ENCODE measurements at places on chromosomes 6 and 20. TPM values are rescaled to one million over a fixed set of nuclear protein-coding genes. Genes with fewer than 3 reads are reported as not detected.

The CGA gene
- not detected for total RNA-seq

DNA sequence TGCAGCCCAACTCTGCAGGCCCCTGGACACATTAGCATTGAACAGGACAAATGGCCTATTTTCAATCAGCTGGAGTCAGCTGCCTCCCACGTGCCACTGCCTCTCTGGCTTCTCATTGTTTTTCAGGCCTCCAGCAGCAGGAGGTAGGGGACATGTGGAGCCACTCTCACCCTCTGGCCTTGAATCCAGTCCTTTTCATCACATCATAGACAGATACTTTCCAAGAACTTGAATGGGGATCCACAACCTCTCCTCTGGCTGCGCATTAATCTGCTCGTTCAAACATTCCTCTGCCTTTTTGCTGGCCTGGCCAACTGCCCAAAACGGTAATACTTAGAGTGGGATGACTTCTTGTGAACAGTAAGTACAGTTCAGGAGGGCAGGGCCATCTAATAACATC lies 592.3 kb downstream of the PKHD1 start:
- no peaks in the 10 kb centered on the region for H3K36me3 ChIP-seq
- no peak for DNase-seq
- no peak overlapping the region for H3K4me3 ChIP-seq
- no peaks in the 10 kb centered on the region for H3K27me3 ChIP-seq

GRCh38 chr6:21201637-21202350 lies 391.8 kb upstream of the SOX4 start:
- H3K36me3 ChIP-seq: no peaks in the 10 kb centered on the region
- DNase-seq: no peak
- no peaks in the 10 kb centered on the region for H3K4me1 ChIP-seq
- H3K27me3 ChIP-seq: no peaks in the 10 kb centered on the region
- H3K4me3 ChIP-seq: no peak overlapping the region

- no peaks in the 10 kb centered on the region for H3K4me1 ChIP-seq
- H3K27ac ChIP-seq: no peak overlapping the region
- no peak for DNase-seq
- no peaks in the 10 kb centered on the region for H3K27me3 ChIP-seq
- no peak overlapping the region for H3K4me3 ChIP-seq
Measured at GRCh38 chr20:38789503-38790199, 15.8 kb upstream of the PPP1R16B start.

- H3K36me3 ChIP-seq: no peaks in the 10 kb centered on the region
- peaks cover 14% of the 10 kb centered on the region for H3K4me1 ChIP-seq
- no peak overlapping the region for H3K4me3 ChIP-seq
- no peaks in the 10 kb centered on the region for H3K27me3 ChIP-seq
Measured at GRCh38 chr20:5156675-5157448, 30.1 kb downstream of the CDS2 start.

GRCh38 chr6:44826025-44826676 lies 438.6 kb downstream of the CDC5L start:
- DNase-seq: no peak
- H3K27me3 ChIP-seq: no peaks in the 10 kb centered on the region
- H3K4me1 ChIP-seq: no peaks in the 10 kb centered on the region
- no peaks in the 10 kb centered on the region for H3K36me3 ChIP-seq

The FOXP4 gene
- total RNA-seq: 117 TPM

The SFT2D1 gene
- total RNA-seq: 44.3 TPM

GRCh38 chr6:67501755-67502154 lies 1133.3 kb upstream of the ADGRB3 start:
- H3K27ac ChIP-seq: no peak overlapping the region
- no peaks in the 10 kb centered on the region for H3K36me3 ChIP-seq
- H3K27me3 ChIP-seq: no peaks in the 10 kb centered on the region
- no peaks in the 10 kb centered on the region for H3K4me1 ChIP-seq

- no peak for DNase-seq
- H3K27me3 ChIP-seq: no peaks in the 10 kb centered on the region
- peak overlapping the region; percentile 90 for H3K4me3 ChIP-seq
- H3K36me3 ChIP-seq: no peaks in the 10 kb centered on the region
Measured at GRCh38 chr6:24356310-24356973, 1.4 kb downstream of the DCDC2 start.

GRCh38 chr20:54545676-54546358 lies 70.4 kb downstream of the DOK5 start:
- H3K27ac ChIP-seq: no peak overlapping the region
- no peaks in the 10 kb centered on the region for H3K36me3 ChIP-seq
- H3K27me3 ChIP-seq: no peaks in the 10 kb centered on the region
- no peak for DNase-seq

DNA sequence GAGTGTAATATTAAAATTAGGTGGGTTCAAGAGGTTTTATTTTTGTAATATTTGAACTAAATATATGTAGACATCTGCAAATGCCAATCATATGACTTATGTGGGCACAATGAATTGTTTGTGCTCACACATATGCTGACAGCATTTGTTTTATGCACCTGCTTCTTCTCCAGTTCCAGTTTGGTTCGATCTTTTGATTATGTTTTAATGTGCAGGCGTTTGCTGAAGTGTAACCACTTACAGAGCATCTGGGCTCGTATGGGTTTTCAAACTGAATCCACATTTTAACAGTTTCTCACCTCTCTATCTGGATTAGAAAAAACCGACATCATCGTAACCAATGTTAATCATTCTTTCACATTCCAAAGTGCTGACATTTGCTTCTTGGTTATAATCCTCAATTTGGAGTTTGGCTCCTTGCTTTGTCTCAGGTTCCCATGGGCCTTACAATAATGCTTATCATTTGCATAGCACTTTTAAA lies 129.1 kb upstream of the SPACA1 start:
- no peak overlapping the region for H3K27ac ChIP-seq
- H3K27me3 ChIP-seq: no peaks in the 10 kb centered on the region
- no peaks in the 10 kb centered on the region for H3K4me1 ChIP-seq
- H3K36me3 ChIP-seq: no peaks in the 10 kb centered on the region

GRCh38 chr20:58580474-58580835 lies 65.3 kb upstream of the APCDD1L start:
- H3K4me3 ChIP-seq: no peak overlapping the region
- H3K27ac ChIP-seq: no peak overlapping the region
- H3K4me1 ChIP-seq: no peaks in the 10 kb centered on the region
- no peaks in the 10 kb centered on the region for H3K27me3 ChIP-seq

- H3K4me3 ChIP-seq: no peak overlapping the region
- no peak for DNase-seq
- no peaks in the 10 kb centered on the region for H3K27me3 ChIP-seq
- no peaks in the 10 kb centered on the region for H3K36me3 ChIP-seq
- no peaks in the 10 kb centered on the region for H3K4me1 ChIP-seq
Measured at GRCh38 chr6:103734016-103734415, 1125.7 kb downstream of the HACE1 start.

The SAMD3 gene
- 1.7 TPM for total RNA-seq

The WFDC10A gene
- total RNA-seq: not detected

GRCh38 chr20:17611290-17611539 lies 41.3 kb downstream of the DSTN start:
- no peak for DNase-seq
- no peak overlapping the region for H3K4me3 ChIP-seq
- no peaks in the 10 kb centered on the region for H3K4me1 ChIP-seq
- peak overlapping the region; percentile 63 for H3K27ac ChIP-seq
- no peaks in the 10 kb centered on the region for H3K27me3 ChIP-seq

The NCOA7 gene
- total RNA-seq: 62.0 TPM

DNA sequence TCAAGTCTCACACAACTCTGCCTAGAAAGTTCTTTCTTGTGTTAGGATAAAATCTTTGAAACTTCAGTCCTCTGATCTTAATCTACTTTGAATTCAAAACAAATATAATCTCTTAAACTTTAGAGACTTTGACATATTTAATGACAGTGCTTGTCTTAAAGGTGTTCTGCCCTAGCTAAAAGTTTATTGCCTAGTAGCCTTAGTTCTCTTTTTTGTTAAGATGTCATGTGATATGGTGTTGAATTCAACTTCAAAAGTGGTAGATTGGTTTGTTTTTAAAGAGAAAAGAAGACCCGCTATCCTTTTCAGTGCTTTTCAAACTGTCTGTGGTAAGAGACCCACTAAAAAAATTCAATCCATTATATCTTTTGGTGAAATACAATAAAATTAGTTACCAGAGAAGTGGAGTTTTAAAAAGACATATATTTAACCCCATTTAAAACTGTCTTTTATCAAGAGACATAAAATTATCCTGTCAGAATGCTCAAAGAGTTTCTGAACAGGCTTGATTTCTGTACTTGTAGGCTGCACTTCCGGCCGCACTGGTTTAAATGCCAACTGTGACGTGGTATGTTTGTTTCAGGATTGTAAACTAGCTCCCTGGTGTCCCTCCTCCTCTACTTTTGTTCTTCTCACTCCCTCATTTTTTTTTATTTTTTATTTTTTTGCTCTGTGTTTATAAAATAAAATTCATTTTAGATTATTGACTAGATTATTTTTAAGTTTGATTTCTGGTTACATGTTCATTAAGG lies 76.5 kb downstream of the QKI start:
- H3K4me3 ChIP-seq: no peak overlapping the region
- no peak overlapping the region for H3K27ac ChIP-seq
- DNase-seq: no peak
- no peaks in the 10 kb centered on the region for H3K36me3 ChIP-seq

DNA sequence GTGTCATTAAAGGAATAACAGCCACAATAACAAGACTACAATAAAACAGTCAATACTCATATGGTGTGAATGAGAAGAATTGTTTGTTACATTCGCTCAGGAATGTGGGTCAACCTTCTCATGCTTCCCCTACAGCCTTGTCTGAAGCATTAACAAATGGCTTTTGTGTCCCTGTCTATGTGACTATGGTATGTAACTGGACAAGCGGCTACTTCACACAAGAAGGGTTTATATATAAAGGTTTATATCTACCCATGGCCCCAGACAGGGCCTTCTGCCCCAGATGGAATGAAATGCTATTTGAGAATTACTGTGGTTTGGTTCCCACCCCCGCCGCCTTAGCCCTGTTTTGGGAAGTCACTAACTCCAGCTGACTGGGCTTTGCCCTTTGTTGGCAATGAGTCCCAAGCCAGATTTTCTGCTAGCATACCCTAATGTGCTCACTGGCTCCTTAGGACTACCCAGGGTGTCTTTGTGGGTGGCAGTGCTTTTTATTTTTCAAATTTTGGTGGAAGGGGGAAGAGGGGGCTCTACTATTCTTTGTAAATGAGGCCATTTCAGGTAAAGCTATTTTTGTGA lies 39.4 kb downstream of the TFAP2A start:
- H3K4me3 ChIP-seq: no peak overlapping the region
- H3K36me3 ChIP-seq: no peaks in the 10 kb centered on the region
- peak overlapping the region; percentile 67 for H3K27ac ChIP-seq
- H3K27me3 ChIP-seq: no peaks in the 10 kb centered on the region
- H3K4me1 ChIP-seq: peaks cover 26% of the 10 kb centered on the region

- DNase-seq: no peak
- no peaks in the 10 kb centered on the region for H3K27me3 ChIP-seq
- H3K4me3 ChIP-seq: no peak overlapping the region
- no peak overlapping the region for H3K27ac ChIP-seq
- H3K4me1 ChIP-seq: no peaks in the 10 kb centered on the region
Measured at GRCh38 chr6:152746172-152746553, 4.4 kb upstream of the VIP start.

DNA sequence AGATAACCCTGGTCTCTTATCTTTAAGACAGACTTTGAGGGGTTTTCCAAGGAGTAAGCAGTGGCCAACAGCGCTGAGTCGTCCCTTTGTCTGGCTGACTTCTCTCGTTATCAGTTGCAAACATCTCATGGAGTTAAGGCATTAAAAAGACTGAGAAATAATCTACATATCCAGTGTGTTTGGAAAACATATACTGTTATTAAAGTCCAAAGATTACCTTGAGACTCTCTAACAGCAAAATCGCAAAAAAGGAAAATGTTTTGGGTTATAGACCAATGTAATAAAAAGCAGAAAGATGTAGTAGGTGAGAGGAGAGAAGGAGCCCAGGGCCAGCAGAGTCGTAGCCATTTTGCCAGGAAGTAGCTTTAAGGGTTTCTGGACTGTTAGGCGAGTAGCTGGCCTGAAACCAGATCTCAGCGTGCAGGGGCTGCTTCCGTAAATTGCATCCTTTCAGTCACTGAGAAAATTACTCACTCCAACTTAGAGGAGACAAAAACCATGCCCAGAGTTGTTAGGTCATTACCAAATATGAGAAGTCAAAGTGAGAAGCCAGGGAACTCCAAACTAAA lies 24.6 kb downstream of the MYLK4 start:
- no peak for DNase-seq
- H3K36me3 ChIP-seq: no peaks in the 10 kb centered on the region
- H3K27ac ChIP-seq: no peak overlapping the region
- H3K4me3 ChIP-seq: no peak overlapping the region
- no peaks in the 10 kb centered on the region for H3K27me3 ChIP-seq

DNA sequence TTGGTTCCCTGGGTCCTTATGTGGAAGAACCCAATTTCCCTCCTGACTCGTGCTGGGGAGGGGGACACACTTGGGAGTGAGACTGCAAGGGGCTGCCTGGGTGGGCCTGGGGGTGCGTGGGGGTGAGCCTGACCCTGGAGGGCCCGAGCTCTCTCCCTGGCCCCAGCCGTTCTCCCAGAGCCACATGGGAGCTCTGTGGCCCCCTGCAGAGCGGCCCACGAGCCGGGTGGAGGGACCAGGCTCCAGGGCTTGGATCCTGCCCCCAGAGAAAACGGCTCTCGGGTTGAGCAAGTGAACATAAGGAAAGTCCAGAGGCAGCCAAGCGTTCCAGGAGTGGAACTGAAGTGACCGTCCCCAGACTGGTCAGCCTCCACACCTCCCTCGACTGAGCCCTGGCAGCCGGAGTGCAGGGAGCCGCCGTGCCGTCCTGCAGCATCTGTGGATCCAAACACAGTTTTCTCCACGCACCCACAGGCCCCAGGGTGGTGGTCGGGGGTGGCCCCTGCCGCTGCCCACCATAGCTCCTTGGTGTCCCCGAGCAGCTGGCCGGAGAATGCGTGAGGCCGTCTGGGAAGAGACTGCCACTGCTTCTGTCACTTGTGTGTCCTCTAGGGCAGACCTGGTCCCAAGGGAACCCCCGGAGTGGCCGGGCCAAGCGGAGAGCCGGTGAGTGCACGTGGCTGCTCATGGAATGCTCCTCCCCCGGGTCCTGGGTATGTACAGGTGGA lies 10.6 kb downstream of the COL9A3 start:
- H3K4me3 ChIP-seq: no peak overlapping the region
- H3K27me3 ChIP-seq: no peaks in the 10 kb centered on the region
- DNase-seq: no peak
- no peaks in the 10 kb centered on the region for H3K36me3 ChIP-seq

GRCh38 chr6:3363296-3364025 lies 93.4 kb downstream of the SLC22A23 start:
- no peaks in the 10 kb centered on the region for H3K27me3 ChIP-seq
- peaks cover 1% of the 10 kb centered on the region for H3K36me3 ChIP-seq
- peak overlapping the region; percentile 39 for H3K27ac ChIP-seq
- peaks cover 12% of the 10 kb centered on the region for H3K4me1 ChIP-seq

DNA sequence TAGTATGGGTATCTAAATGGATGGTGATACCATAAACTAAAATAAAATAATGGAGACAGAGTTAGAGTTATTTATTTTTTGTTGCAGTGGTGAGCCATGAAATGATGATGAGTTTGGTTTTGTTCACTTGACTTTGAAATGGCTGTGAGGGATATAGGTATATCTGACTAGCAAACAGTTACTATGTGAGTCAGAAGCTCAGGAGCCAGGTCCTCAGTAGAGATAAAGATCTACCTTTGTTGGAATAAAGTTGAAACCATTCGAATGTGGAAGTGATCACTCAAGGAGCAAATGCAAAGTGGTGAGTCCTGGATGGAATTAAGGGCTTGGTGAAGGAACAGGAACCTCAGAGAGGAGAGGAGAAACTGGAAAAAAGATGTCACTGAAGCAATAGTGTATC lies 86.0 kb upstream of the TPD52L1 start:
- H3K27ac ChIP-seq: no peak overlapping the region
- no peaks in the 10 kb centered on the region for H3K4me1 ChIP-seq
- H3K4me3 ChIP-seq: no peak overlapping the region
- DNase-seq: no peak
- H3K27me3 ChIP-seq: no peaks in the 10 kb centered on the region
- H3K36me3 ChIP-seq: no peaks in the 10 kb centered on the region
